ENCODE measurements at places on chromosomes 6 and 20. TPM values are rescaled to one million over a fixed set of nuclear protein-coding genes. Genes with fewer than 3 reads are reported as not detected.

The TRIM15 gene
- polyA plus RNA-seq: not detected

The GSTA3 gene
- polyA plus RNA-seq: not detected

The DAAM2 gene
- 25.9 TPM for polyA plus RNA-seq

DNA sequence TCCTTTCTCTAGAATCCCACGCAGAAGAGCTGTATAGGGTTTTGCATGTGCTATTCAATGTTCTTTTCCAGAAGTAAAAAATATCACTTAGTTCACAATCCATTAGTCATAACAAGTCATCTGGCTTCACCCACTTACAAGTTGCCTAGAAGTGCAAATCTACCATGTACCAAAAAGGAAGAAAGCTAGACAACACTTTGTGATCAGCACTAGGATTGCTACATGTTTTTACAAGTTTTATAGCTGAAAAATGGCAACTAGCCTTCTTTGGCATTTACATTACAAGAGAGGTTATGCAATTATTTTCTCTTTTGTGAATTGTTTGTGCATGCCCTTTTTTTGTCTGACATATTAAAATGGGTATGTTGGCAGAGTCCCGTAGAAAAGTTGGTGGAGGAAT lies 85.6 kb upstream of the PTPRK start:
- DNase-seq: no peak

DNA sequence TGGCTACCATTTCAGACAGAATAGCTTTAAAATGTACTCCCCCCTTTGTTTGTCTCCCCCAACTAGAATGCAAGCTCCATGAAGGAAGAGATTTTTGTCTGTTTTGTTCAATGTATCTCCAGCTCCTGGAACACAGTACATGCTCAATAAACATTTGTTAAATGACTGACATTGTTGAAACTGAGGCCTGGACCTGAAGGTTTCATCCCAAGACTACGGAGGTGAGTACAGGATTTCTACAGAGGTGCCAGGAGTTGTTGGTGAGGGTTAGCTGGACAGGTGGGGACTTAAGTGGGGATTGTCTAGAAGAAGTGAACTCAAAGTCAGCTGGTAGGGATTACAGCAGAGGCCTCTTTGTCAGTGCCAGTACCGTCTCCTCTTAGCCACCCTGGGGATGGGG lies 19.4 kb downstream of the VEGFA start:
- DNase-seq: no peak

The WFDC11 gene
- polyA plus RNA-seq: not detected

- DNase-seq: no peak
These were observed 54.2 kb downstream of the REV3L start for GRCh38 chr6:111428811-111429210.

Data from urinary bladder (tissue), 4 donors.